ENCODE measurements at places on chromosomes 4 and X.

- no peak for DNase-seq
Measured at GRCh38 chrX:23656684-23657083, 10.6 kb upstream of the PRDX4 start.

DNA sequence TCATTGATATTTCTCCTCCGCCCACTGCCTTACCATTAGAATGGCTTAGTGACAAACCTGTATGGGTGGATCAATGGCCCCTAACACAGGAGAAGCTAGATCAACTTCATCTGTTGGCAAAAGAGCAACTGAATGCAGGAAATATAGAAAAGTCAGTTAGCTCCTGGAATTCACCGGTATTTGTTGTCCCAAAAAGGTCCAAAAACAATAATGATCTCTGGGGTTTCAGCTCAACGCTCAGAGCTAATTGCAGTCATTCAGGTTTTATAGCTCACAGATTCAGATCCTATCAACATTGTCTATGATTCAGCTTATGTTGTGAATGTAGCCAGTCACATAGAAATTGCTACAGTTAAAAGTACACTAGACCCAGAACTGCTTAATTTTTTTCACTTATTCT, 124.0 kb upstream of the ZCCHC13 start:
- DNase-seq: no peak

DNA sequence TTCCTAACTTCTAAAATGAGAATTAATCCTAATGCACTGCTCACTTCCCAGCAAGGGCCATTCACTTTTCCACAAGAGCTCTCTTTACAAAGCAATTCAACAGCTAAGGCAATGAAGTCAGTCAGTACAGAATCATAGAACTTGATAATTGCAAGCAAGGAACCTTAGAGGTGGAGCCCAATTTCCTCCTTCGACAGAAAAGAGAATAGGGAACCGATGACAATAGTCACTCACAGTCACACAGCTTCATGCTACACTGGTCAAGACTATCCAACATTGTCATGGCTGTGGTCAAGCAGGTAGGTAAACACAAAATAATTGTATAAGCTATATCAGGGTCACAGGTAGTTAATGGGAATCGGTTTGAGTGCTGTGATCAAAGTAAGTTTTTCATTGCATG, 90.0 kb downstream of the ELOVL6 start:
- DNase-seq: no peak

- no peak for DNase-seq
Measured at GRCh38 chr4:39390603-39391002, 16.1 kb upstream of the KLB start.

DNA sequence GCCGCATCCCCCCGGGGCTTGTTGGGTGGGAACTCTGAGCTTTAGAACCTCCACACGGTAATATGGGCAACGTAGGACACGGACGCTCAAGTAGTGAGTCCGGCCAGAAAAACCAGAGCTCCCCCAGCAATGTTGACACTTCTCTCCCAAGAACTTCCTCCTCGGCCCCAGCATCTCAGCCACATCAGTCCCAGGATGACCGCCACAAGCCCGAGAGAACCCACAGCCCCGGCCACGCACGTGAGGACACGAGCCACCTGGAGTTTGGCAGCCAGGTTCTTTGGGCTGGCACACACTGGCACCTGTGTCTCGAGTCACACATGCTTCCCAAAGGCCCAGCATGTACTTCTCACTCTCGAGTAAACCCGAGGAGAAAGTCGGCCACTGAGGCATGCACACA, 16.3 kb downstream of the CLDN34 start:
- no peak for DNase-seq

DNA sequence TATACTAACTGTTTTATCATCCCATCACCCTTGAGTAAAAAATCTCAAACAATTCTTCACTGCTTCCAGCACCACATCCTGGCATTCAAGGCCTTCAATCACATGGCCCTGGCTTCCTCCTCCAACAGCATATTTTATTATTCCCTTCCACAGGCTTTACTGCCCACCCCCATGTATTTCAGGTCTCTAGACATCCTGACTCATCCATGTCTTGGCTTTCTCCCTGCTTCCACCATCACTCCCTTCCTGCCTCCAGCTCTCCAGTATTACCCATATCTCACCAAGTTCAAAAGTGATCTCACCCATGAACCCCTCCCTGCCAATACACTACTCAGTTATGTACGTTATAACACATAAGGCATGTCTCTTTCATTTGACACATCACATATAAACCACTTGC, 34.7 kb upstream of the PLAC1 start:
- DNase-seq: no peak

- no peak for DNase-seq
Measured at GRCh38 chrX:127190381-127190780, 370.9 kb downstream of the PRR32 start.

DNA sequence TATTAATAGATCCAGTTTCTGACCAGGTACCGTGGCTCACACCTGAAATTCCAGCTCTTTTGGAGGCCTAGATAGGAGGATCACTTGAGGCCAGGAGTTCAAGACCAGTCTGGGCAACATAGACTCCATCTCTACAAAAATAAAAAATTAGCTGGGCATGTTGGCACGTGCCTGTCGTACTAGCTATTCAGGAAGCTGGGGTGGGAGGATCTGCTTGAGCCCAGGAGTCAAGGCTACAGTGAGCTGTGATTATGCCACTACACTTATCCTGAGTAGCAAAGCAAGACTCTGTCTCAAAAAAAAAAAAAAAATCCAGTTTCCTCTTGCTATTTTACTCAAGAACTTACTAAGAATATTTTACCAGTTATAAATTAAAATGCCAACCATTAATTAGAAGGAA, 91.7 kb downstream of the SLC10A6 start:
- no peak for DNase-seq

DNA sequence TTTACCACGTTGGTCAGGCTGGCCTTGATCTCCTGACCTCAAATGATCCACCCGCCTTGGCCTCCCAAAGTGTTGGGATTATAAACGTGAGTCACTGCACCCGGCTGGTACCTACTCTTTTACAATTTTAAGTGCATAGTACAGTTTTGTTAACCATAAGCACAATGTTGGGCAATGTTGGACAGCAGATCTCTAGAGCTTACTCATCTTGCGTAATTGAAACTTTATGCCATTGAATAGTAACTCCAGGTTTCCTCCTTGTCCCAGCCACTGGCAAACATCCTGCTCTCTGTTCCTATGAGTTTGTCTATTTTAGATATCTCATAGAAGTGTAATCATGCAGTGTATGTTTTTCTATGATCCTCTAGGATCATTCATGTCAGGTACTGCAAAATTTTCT, 9.3 kb upstream of the CPE start:
- DNase-seq: no peak
